ENCODE measurements at places on chromosomes 2 and 18.

DNA sequence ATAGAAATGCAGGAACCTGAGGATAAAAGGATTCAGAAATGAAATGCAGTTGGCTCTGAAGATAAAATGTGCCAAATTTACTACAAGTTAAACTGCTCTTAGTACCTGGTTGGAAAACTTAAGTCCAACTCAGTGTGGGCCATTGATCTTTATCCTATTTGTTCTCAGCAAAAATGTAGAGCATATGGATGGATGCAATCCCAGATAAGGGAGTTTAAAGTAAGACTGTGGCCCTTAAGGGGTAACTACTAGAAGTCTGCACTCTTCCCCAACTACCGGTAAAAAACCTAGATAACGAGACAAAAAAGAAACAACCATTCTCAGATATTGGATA is 63.9 kb downstream of the MDH1 start:
- DNase-seq, result no peak

GRCh38 chr18:73674125-73674865 is 473.3 kb downstream of the FBXO15 start:
- DNase-seq, result no peak

DNA sequence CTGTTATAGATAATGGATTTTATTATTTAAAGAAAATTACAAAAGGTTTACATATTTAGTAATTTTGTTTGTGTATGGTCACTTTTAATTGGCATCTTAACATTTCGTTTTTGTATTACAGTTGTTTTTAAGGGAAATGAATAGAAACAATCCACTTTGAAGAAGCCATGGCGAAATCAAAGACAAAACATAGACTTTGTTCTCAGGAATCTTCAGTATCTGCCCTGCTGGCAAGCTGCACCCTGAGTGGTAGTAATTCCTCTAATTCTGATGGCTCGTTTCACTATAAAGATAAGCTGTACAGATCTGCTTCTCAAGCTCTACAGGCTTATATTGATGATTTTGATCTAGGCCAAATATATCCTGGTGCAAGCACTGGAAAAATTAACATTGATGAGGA is 2.7 kb downstream of the C18orf54 start:
- DNase-seq, result no peak

DNA sequence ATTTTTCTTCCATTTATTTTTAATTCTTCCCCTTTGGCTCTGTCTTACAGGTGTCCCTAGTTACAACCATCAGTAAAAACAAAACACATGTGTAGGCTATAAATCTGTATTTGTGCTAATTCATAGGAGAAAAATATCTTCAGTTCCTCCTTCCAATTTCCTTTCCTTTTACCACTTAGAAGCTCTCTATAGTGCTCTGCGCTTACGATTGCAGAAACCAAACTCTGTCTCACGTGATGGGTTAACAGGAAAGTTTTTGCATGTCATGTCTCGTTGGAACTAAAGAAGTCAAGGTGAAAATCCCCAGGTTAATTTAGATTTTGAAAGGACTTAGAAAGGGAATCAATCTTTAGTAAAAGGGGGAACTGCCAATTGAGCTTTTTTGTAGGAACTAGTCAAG is 1390.5 kb upstream of the ZEB2 start:
- DNase-seq, result no peak

- DNase-seq, result no peak
Observed at GRCh38 chr2:151260573-151261230, 961 bp downstream of the RBM43 start.

- no peak for DNase-seq
Observed at GRCh38 chr2:220432645-220433044, 805.2 kb downstream of the SLC4A3 start.

GRCh38 chr2:126399001-126399400 is 257.0 kb upstream of the GYPC start:
- no peak for DNase-seq

DNA sequence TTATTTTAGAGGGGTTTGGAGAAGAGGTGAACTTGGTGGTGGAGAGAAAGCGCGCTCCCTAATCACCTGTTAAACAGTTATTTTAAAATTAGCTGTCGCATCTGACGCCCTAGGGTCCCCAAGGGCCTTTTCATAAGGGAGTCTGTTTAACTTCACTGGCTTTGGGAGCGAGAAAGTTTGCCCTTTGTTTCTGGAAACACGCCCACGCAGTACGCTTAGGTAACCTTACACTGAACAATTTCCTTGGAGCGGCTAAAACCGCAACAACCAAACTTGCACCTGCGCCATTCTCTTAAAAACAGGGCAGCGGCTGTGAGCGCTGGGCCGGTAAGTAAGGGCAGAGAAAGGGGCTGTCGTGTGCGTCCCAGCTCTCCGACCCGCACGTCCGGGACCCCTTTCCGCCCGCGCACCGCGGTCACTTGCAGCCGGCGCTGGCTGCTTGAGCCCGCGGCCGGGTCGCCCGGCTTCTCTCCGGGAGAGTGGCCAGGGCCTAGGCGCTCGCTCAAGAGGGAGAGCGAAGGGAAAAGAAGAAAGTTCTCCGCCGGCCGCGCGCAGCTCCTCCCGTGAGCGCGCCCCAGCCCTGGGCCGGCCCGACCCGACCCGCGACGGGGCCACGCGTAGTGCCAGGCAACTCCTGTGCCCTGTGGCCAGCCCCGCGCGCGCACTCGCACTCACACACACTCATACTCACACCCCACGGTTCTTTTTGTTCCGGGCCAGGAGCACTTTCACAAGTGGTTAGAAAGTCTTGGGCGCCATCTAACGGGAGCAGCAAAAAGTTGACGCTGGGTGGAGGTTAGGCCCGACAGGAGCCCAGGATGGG is 19.2 kb downstream of the POU3F3 start:
- DNase-seq, result no peak

- DNase-seq, result no peak
Observed at GRCh38 chr2:72330652-72331051, 183.0 kb upstream of the CYP26B1 start.

DNA sequence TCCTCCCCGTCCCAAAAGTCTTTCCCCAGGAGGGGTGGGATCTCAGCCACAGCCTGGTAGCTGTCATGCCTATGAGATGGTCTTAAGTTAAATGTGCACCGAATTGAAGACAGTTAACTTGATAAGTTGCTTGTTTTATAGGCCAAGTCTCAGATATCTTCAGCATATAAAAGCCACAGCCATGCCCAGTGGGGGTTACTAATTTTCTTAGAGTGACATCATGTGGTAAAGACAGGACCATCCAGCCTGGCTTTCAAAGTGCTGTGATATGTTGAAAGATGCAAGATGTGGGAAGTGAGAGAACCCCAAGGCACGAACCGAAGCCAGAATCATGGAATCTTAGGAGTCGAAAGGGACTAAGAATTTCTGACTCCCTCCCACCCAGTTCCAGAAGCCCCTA is 42.1 kb upstream of the FAM124B start:
- no peak for DNase-seq

GRCh38 chr2:234661849-234662248 is 165.0 kb upstream of the ARL4C start:
- DNase-seq, result no peak

- no peak for DNase-seq
Observed at GRCh38 chr18:40055262-40055661, 1899.8 kb upstream of the PIK3C3 start.

- DNase-seq, result no peak
Observed at GRCh38 chr18:79534356-79534755, 138.6 kb downstream of the NFATC1 start.

DNA sequence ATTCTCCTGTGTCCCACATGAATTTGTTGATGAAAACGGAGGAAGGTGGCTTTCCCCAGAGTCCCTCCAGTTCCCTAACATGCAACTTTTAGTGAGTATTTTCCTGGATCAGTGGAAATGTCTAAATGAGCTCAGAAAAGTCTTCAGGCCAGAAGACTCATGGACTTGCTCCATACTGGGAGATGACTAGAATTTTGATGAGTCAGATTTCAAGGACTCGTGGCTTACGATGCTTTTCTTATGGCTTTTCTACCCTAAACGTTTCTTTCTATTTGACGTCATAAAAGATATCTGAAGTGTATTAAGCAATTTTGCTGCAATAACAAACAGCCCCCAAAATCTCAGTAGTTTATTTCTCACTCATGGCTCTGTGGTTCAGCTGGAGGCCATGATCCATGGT is 397.6 kb downstream of the FBXO15 start:
- DNase-seq, result no peak

DNA sequence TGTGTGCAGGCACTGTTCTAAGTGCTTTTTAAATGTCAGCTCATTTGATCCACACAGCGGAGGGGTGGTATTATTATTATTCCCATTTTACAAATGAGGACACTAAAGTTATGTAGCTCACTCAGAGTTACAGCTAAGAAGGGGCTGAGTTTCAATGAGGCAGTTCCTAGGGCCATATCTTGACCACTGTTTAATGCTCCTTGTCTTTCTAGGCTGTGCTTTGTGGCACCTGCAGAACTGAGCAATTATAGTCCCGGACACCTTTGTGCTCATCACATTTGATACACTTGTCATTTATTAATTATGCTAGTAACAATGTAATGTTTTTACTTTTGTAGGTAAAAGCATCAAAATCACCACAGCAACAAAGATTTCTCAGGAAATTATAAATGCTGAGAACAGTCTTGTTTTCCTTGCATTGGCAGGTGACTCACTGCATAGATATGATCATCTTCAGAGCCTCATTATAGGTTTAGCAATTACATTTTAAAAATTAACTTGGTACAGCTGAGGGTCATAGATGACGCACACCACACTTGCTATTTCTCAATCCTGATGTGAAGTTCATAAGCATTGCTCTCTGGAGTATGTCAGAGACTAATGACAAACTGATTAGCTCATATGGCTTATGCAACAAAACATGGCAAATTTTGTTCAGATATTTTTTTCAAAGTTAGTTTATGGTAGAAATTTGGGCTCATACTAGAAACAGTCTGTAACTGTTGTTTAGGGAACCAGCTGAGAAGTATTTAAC is 366.8 kb downstream of the TGIF1 start:
- DNase-seq, result no peak

DNA sequence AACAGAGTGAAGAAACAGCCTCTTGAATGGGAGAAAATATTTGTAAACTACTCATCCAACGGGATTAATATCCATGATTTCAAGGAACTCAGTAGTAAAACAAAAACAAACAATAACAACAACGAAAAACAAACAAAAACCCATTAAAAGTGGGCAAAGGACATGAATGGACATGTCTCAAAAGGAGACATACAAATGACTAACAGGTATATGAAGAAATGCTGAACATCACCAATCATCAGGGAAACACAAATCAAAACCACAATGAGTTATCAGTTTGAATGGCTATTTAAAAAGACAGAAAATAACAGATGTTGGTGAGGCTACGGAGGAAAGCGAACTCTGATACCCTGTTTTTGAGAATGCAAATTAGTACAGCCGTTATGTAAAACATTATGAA is 224.8 kb upstream of the NRXN1 start:
- DNase-seq, result no peak

- DNase-seq, result no peak
Observed at GRCh38 chr2:109447251-109447661, 166.5 kb downstream of the SEPTIN10 start.

DNA sequence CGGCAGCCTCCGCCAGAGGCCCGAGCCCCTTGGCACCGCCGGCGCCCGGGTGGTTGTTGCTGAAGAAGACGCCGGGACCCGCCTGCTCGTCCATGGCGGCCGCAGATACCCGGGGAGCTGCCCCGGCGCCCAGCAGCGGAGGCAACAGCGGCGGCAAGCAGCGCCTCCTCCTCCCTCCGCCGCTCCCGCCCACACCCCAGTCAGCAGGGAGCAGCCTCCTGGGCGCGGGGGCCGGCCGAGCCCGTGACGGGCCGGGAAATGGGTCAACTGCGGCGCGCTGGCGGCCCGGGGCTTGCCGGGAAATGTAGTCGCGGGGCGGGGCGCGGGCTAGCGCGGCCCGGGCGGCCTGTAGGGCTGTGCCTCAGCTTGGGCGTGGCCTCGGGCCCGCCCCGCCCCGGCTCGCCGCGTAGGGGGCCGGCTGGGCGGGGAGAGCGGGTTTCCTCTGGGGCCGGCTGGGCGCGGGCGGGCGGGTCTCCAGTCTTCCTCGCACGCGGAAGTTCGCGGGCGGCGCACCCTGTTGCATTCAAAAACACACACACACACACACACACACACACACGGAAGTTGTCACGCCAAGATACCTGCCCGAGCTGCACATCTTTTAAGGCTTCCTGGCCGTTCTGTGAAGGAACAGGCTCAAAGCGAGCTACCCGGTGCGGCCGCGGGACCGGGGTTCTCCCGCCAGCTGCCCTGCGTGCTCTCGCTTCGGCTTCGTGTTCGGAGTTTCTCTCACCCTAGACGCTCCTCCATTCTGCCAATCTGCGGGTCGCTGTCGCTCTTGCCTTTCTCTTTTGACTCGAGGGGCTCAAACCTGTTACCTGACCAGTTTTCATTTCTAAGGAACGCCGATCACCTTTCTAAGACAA is at the start of gene STRN:
TSS of gene STRN (minus strand) at position 167 of the 866 bp plus-strand sequence. CDS start at position 94, 73 bp downstream.
- peak; percentile 97 for DNase-seq

DNA sequence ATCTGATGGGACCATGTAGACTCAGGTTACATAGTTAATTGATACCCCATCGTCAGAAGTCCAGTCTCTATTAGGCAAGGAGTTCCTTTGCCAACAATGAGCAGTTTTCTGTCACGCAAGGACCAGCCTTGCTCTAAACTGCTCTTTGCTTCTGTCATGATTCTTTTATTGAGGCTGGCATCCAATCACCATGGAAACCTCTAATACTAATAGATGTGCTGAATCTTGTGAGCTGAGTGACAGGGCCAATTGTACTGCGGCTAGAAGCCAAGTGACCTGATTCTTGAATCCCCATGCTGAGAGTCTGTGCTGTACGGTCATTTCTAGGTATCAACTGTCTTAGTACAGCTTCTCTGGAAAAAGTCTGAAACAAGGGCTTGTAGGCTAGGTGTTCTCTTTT is 395.6 kb downstream of the RND3 start:
- DNase-seq, result no peak

DNA sequence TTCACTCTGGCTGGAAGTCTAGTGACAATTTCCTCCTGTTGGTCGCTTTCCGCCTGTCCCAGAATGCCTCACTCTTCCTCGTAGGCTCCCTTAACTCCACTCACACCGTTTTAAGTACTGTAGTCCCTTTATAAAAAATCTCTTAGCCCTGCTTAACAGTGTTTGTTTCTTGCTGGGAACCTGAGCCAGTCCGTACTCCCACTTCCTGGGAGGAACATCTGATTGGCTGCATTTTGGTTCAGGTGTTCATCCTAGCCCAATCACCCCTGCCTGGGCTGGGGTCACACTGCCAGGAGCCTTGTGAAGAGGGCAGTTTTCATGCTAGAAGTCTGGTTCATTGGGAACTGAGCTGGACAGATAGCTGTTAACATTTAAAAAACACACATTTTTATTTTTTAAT is 25.6 kb upstream of the TOGARAM2 start:
- no peak for DNase-seq

DNA sequence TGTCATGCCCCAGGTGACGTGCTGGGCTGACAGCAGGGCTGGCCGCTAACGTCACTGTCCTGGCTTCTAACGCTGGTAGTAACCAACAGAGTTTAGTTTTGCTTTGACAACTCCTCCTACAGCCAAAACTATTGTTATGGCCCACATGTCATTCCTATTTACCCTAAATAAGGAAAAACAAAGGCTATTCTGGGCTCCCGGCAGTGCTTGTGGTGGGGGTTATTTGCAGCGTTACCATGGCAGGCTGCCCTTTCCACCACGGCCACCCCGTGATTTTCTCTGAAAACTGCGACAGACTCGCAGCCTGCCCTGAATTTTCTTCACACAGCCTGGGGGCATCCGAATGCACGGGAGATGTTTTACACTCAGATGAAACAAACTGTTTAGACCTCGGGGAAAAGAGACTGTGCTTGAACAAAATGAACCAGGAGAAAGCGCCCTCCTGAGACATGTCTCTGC is 115.2 kb downstream of the FAM210A start:
- peak; percentile 33 for DNase-seq

Data from CD4-positive, alpha-beta T cell treated with Interleukin-4 for 4 hours (primary cell).